ENCODE measurements at places on chromosomes 13 and 19. TPM values are rescaled to one million over a fixed set of nuclear protein-coding genes. Genes with fewer than 3 reads are reported as not detected.

FPR3 gene
- 15.0 TPM for total RNA-seq

KLHL26 gene
- total RNA-seq = 14.5 TPM

ZNF600 gene
- total RNA-seq = 6.8 TPM

IL12RB1 gene
- total RNA-seq = 1.7 TPM

PVR gene
- 35.6 TPM for total RNA-seq

ATP8B3 gene
- total RNA-seq = 2.0 TPM

THSD8 gene
- 1.00 TPM for total RNA-seq

PCSK4 gene
- total RNA-seq = 1.8 TPM

CYP2F1 gene
- not detected for total RNA-seq

ZNF763 gene
- total RNA-seq = 2.4 TPM

DNA sequence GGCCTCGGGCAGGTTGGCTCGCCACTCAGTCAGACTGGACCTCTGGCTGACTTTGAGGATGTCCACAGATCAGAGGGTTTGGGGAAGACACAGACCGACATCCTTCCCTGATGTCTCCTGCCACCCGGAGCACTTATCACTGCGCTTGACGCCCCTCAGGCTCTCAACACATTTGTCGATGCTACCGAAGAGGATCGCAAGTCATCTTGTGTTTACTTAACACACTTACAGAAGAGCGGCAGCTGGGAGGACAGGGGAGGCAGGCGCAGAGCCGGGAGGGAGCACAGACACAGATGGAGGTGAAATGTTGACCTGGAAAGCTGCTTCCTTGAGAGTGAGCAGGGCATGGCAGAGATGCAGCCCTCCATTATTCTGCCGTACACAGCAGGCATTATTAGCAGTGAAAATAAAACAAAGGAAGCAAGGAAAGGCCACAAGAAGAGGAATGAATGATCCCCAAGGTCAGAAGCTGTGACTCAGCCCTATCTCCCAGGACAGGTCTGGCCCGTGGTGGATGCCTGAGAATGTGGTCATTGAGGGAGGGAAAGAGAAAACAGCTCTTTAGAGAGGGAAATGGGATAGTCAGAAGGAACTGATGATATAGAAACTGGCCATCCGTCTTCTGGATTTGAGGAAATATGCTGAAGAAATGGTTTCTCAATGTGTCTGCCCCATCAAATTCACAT, 549.5 kb upstream of the ARGLU1 start:
- DNase-seq = no peak

GRCh38 chr13:112724788-112725345, 35.0 kb downstream of the ATP11A start:
- peak; percentile 69 for DNase-seq

- peak; percentile 90 for DNase-seq
Observed at GRCh38 chr19:37007587-37008220, 70.5 kb upstream of the ZNF420 start.

DNA sequence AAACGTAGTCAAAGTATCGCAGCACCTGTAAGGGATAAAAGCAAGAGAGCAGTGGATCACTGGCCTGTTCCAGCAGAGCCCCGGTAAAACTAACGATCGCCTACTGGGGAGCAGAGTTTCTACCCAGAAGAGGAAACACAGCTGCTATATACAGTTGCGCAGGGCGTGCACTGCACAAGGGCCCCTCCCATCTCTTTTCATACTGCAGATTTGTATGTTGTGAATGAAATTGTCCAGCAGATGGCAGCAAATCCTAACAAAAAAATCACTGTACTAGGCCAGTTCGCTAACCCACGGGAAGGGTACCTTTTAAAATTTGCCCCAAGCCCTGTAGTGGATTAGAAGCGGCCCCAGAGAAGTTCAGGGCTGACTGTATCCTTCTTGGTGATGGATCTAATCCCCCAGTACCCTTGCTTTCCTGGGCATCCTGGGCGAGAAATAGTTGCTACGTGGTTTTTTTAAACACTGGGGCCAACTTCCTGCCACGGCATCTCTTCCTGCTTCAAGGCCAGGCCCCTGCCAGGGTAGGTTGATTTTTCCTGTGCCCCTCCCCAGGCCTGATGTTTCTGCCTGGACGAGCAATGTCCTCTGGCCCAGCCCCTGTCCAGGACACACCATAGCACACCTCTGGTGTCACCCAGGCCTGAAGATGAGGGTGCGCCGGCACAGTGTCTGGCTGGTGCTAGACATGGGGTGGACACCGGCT, 127.0 kb downstream of the IER2 start:
- DNase-seq = no peak

GRCh38 chr13:100523411-100523810, 65.2 kb downstream of the GGACT start:
- DNase-seq = no peak

- no peak for DNase-seq
Observed at GRCh38 chr13:40399756-40400155, 266.7 kb downstream of the FOXO1 start.

GRCh38 chr19:44635581-44636438, 7.9 kb upstream of the PVR start:
- DNase-seq = peak; percentile 53

DNA sequence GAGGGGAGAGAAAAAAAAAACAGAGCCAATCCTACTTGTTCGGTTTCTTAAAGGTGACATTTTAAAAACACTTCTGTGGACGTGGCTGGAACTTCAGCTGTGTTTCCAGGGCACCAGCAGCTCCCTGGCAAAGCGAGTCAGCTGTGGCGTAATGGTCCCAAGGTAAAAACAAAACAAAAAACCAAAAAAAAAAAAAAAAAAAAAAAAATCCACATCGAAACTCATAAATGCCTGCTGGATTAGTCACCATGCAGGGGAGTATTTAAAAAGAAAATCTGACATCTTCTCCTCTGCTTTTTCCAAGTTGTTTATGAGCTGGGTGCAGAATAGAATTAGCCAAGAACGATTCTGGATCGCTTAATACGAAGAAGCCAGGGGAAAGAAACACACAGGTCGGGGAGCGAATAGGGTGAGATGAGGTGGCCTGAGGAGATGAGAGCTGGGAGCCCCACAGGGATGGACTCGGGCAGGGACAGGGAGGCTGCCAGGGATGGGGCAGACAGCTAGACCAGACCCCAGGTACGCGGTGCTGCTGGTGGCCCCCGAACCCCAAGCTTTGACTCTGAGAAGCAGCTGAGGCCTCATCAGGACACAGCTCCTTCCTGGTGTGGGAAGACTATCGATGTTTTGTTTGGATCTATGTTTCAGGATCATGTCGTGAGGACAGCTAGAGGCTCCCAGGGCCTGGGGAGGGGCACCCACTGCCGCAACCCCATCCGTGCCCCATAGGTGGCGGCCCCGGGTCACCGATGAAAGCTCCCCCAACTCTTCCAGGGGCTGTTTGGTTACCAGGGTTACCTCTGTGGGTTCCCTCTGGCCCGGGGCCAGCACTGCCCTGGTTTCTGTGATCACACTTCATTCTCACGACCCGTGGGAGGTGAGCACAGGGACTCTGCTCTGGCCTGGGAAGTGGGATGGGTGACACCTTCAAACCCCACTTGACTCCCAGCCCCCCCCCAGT, 3.1 kb upstream of the CTXN1 start:
- no peak for DNase-seq

DNA sequence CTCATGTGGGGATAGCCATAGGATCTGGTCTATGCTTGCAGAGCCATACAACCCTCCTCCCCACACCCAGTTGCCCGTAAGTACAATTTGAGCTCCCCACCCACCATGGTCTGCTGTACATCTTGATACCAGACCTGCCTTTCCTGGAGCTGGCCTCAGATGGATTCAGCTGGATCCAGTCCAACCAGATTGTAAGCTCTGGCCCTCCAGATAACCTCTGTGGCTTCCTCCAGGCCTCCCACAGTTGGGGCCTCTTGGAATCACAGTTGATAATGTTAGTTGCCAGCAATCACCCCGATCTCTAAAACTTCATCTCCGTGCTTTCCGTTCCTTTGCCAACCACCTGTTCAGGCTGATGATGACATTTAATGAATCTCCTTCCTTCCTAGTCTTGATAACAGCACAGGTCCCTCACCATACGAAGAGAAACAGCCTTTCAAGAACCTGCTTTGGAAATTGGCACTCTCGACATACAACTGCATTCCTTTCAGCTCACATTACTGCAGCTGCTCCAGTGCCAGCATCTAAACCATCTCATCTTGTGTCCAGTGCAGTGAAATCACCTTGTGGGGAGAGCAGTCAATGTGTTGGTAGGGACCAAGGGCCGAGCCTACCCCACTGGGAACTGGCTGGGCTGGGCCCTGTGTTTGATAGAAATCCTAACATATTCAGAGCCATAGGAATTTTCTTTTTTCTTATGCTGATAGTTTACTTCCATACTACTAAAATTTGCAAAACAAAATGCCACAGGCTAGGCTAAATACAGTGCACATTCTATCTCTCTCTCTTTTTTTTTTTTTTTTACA, 15.1 kb upstream of the FOXO1 start:
- no peak for DNase-seq

GRCh38 chr13:37701306-37701705, 102.7 kb upstream of the POSTN start:
- no peak for DNase-seq

DNA sequence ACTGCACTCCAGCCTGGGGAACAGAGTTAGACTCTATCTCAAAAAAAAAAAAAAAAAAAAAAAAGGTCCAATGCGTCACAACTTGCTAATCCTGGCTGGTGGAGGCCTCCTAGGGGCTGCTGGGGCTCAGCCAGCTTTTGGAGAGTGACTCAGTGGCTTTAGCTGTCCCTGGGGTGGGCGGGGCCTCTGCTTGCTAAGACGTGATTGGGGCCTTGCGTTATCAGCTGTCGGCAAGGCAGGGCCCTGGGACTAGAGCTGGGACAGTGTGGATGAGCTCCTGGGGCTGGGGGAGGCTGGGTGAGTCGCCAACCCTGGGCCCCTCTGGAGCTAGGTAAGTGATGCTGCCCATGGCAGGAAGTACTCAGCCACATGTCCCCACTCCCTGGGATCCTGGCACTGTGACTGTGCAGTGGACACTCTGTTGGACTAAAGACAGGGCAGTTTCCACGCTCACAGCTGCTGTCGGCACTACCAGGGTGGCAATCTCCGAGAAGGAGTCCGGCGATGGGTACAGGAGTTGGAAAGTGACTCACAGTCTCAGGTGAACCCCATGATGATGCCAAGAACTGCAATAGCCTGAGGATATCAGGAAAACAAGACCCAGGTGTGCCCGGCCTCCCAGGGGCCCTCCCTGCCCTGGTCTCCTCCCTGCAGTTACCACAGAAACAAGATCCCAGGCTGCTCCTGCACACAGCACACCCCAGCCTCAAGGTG, 32.2 kb downstream of the F2RL3 start:
- DNase-seq = peak; percentile 65

- DNase-seq = peak; percentile 95
Observed at GRCh38 chr19:18112989-18113478, 15.5 kb downstream of the MAST3 start.

GRCh38 chr19:2424686-2425621, 2.4 kb downstream of the TIMM13 start:
- peak; percentile 87 for DNase-seq

- no peak for DNase-seq
Observed at GRCh38 chr13:70203661-70204229, 95.5 kb upstream of the KLHL1 start.

- peak; percentile 87 for DNase-seq
Observed at GRCh38 chr13:21060338-21061028, 903 bp downstream of the LATS2 start.

GRCh38 chr13:46644816-46645215, 91.8 kb downstream of the LRCH1 start:
- DNase-seq = no peak

DNA sequence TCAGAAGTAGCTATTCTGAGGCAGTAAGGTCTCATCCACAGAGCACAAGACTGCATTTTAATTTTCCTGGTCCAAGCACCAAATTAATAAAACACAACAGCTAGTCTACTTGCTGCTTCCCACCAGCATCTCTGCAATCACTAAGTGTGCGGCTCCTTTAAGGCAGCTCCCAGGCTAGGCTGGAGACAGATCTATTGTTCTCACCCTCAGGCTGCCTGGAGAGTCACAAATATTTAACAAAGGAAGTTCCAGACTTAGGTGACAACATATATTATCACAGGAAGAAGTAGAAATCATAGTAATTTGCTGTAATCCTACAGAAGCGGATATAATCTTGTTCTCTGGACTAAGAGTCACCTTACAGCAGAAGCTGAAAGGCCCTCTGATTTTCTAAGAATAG, 2.2 kb upstream of the EID2 start:
- peak; percentile 25 for DNase-seq

GRCh38 chr13:35978607-35979316, 152.4 kb downstream of the DCLK1 start:
- no peak for DNase-seq

DNA sequence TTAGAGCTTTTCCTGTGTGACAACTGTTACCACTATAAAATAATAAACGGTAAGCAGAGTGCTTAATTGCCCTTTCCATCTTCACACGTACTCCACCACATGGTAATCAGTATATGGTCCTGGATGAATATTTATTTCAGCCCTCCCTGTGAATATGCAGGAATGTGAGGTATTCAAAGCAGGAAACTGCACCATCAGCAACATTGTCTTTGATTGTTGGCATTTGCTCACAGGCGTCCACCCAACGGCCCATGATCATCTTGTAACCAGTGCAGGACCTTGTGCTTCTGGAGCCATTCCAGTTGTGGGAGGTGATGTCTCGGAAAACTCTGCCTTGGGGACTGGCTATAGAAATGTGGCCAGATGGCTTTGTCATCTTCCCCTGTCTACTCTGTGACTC, 132.6 kb downstream of the COG6 start:
- no peak for DNase-seq

GRCh38 chr13:45194081-45194939, 6.5 kb downstream of the KCTD4 start:
- peak; percentile 88 for DNase-seq

GRCh38 chr13:112891477-112892401, 77.3 kb upstream of the MCF2L start:
- DNase-seq = peak; percentile 76

All from posterior vena cava (tissue), 2 donors.